NCI-H2171 (cell line): ENCODE measurements at places on chromosomes 4 and X.

DNA sequence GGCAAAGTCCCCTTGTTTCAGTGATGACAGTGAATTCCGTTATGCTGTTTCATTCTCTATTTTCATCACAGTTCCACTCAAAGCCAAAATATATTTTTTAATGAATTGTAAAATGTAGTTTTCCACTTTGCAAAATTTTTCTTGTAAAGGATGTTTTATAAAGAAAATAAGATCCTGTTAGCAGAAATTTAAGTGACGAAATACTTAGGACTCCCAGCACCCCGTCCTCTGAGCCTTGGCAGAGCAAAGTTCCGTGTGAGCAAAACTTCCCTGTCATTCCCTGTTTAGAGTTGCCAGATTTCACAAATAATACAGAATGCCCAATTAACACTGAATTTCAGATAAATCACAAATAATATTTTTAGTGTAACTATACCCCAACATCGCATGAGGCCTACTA, 81.0 kb upstream of the RBPJ start:
- no peak for DNase-seq

- DNase-seq = no peak
Measured at GRCh38 chrX:31374786-31375185, 302.9 kb upstream of the FTHL17 start.

DNA sequence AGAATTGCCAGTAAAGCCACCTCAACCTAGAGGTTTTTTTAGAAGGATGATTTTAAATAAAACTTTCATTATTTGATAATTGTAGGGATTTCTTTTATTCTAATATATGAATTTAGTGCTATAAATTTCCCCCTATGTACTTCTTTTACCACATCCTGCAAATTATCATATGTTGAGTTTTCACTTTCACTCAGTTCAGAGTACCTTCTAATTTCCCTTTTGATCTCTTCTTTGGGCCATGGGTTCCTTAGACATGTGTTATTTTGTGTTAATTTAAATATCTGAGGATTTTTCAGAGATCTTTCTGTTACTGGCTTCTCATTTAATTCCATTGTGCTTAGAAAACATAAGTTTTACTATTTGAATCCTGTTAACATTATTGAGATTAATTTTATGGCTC, 6.1 kb downstream of the BEX2 start:
- DNase-seq = no peak

DNA sequence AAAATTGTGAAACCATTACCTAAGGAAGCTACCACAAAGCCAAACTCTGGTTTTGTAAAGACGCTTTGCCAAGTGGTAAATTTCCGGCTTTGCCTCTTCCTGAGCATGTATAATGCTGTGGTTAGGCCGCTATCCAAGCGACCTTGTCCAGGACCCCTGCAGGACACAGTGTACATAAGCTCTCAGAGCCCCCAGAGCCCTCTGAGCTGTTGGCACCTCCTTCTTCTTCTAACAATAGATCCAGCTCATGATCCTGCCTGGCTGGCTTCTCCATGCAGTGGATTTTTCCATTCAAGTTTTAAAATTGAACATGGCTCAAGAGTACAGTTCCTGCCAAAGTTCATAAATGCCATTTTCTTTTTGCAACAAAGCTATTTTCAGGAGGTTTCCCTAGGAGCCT, 326.7 kb downstream of the MAPK10 start:
- DNase-seq = no peak
